ENCODE measurements at places on chromosomes 16 and 17.

GRCh38 chr17:70492368-70492767 lies 323.0 kb downstream of the KCNJ2 start:
- DNase-seq: no peak

DNA sequence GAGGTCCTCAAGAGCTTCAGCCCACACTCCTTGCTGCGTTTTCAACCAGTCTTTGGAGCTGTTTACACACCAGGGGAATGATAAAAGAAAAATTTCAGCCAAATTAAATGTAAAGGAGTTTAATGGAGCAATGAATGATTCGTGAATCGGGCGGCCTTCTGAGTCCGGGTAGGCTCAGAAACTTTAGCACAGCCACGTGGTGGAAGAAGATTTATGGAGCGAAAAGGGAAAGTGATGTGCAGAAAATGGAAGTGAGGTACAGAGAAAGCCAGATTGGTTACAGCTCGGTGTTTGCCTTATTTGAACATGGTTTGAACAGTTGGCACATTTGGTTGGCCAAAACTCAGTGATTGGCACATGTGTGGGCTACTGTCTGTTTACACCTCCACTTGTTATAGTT lies 305.4 kb downstream of the MAF start:
- DNase-seq: no peak

DNA sequence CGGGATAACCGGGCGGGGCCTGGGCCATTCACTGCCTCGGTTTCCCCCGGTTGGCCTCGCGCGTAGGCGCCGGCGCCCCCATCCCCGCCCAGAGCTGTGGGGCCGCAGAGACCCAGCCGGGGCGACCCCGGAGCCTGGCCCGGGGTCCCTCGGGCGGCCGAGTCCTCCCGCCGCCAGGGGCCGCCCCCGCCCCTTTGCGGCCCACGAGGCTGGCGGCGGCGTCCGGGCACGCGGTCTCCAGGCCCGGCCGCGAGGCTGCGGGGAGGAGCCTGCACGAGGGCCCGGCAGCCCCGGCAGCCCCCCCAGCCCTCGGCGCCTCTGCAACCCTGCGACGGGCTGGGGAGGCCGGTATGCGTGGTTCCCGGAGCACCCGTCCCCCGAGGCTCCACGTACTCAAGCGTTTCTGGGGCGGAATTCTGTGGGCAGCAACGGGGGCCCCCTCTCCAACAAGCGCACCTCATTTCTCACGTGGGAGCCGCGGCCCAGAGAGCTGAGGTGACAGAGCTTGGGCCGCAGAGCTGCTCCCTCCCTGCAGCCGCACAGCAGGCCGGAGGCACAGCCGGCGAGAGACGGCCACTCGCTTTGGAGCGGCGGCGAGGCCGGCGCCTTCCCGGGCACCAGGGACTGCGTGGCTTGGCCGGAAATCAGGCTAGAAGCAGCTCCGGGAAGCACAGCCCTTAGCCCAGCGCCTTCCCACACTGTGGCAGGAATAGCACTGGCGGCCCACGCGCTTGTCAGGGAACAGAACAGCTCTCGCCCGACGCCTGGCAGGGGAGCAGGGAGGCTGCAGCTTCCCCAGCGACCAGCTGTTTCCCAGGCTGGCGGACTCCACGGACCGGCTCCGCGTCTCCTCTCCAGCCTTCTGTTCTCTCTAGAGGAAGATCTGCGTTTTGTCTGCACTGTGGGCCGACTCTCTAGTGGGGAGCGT lies 867 bp upstream of the LIMD2 start:
- DNase-seq: peak; percentile 53

- no peak for DNase-seq
These were observed 66.9 kb upstream of the N4BP1 start for GRCh38 chr16:48676836-48677235.

DNA sequence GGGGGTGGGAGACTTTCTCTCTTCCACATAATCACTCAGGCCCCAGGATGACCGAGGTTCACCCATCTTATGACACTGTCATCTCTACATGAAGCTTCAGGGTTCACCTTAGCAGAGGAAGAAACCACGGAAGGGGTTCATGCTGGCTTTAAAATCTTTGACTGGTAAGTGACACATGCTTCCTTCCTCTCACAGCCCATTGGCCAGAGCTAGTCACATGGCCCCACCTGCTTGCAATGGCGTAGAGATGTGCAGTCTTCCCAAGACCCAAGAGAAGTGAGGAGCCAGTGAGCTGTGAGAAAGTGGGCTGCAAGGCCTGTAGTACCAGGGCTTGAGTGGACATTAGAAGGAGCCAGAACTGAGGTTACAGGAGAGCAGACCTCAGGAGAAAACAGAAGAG lies 180.3 kb downstream of the AXIN2 start:
- no peak for DNase-seq

DNA sequence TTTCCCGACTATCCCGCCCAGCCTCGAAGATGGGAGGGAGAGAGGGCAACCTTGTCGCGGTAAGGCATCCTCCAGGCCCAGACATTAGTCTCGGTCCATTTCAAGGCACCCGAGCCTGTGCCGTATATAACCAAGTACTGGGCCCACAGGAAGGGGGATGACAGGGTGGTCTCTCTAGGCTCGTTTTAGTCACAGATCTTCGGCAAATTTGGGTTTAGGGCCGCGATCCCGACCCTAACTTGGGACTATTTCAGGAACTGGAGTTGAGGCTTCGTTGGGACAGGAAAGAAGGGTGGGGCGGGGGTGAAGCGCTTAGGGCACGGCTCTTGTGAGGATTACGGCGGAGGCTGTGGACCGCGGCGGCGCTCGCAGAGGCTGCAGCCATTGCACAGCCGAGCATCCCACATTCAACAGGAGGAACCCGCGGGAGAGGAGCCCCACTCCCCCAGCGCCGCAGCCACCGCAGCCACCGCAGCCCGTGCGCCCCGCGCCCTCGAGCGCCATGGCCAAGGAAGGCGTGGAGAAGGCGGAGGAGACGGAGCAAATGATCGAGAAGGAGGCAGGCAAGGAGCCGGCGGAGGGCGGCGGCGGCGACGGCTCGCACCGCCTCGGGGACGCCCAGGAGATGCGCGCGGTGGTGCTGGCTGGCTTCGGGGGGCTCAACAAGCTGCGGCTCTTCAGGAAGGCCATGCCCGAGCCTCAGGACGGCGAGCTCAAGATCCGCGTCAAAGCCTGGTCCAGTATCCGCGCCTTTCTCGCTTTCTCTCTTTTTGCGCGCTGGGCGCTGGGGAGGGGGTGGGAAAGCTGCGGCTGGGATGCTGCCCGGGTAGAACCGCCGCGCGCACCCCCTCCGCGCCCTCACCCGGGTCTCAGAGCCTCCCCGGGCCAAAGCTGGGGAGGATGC lies at the start of gene VAT1L:
VAT1L (plus strand) TSS at position 384 of the 904 bp plus-strand sequence; CDS start at position 503, 119 bp downstream.
- no peak for DNase-seq

DNA sequence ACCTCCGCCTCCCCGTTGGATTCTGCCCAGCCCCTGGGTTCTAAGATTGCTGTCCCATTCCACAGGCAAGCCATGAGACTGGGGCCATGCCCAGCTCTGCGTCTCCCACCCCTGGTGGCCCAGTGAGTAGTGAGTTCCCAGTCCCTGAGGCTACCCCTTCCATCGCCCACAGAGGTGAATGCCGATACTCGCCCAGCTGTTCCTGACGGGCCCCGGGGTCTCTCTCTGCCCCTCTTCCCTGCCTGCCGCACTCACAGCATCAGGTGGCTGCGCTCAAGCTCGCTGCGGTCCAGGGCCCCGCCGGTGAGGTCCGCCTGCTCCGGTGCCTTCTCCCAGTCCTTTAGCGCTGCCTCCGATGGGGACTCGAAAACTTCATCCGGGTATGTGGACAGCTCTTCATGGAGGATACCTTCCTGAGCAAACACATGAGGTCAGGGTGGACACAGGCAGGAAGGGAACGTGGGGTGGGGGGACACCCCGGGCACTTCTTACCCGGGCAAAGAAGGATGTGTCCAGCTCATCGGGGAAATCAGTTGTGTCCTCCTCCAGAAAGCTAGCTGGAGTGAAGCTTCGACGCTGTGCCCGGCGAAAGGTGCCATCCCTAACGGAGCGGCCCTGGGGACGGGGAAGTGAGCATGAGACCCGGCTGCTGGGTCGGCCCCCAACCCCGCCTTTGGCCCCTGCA lies 8.8 kb downstream of the SNRNP25 start:
- DNase-seq: no peak

DNA sequence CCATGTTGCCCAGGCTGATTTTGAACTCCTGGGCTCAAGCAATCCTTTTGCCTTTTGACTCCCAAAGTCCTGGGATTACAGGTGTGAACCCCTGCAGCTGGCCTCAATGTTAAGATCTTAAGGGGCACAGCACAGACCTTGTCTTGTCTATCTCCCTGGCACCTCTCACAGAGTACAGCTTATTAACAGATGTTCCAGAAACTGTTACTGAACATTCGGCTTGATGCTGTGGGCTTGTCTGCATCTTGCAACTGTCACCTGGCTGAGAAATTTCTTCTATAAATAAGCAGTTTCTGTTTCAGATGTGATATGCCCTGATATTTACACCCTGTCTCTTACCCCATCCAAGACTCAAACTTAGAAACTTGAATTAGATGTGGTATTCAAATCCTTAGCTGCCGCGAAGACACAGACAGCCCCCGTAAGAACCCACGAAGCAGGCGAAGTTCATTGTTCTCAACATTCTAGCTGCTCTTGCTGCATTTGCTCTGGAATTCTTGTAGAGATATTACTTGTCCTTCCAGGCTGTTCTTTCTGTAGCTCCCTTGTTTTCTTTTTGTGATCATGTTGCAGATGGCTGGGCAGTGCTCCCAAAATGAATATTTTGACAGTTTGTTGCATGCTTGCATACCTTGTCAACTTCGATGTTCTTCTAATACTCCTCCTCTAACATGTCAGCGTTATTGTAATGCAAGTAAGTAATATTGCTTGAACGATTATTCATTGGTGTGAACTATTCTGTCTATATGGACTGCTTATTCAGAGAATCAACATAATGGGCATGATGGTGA lies at the start of gene TNFRSF17:
TNFRSF17 (plus strand) TSS at position 450 of the 791 bp plus-strand sequence; CDS start at position 565, 115 bp downstream.
- DNase-seq: no peak

GRCh38 chr17:48352630-48353029 lies 77.4 kb downstream of the SKAP1 start:
- no peak for DNase-seq

DNA sequence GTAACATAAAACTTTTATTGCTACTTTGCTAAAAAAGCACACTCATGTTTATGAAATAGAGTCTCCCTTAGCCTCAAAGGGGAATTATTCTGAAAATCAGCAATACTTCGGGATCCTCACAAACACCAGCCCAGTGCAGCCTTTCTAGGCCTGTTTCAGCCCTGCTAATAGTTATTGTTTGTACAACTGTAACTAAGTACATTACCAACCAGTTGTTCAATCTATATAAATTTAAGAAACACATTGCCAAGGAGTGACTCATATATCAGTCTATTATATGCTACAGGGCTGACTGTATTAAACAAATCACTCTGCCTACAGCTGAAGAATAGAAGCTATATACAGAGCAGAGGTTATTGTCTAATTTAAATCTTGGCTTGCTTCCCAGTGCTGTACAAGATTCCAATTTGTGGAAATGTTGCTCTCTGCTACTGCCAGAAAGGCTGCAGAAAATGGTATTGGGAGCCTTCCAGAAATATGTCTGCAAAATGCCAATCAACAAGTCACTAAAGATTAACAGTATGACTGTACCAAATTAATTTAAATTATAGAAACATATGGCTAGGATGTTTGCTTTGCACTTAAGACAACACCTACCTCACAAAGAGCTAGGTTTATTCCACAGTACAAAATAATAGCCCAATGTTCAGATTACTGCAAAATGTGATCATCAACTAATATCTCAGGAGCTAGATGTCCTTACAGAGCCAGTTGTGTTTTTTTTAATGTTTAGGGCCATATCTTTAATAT lies 49.7 kb downstream of the TOX3 start:
- no peak for DNase-seq

GRCh38 chr17:13755851-13756250 lies 154.1 kb upstream of the HS3ST3A1 start:
- DNase-seq: no peak

DNA sequence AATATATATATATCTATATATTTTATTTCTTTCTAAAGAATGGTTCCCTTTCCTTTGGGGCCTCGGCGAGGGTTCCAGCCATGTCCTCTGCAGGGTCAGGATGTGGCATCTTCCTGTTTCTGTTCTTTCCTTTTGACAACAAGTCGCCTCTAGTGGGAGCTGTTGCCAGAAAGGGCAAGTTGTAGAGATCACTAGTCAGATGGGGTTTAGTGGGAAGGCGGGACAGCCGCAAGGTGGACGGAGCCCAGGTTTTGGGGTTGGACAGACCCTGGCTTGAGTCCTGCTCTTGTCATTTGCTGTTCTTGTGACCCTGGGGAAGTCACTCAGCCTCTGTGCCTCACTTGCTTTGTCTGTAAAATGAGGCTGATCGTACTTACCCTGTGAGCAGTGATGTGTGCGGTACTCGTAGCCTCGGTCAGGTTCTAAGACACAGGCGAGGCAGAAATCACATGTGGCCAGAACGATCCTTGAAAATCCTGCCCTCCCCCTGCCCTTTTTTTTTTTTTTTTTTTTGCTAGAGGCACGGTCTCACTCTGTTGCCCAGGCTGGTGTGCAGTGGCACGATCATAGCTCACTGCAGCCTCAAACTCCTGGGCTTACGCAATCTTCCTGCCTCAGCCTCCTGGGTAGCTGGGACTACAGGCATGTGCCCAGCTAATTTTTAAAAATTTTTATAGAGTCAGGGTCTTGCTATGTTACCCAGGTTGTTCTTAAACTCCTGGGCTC lies 80.1 kb downstream of the ABCC6 start:
- no peak for DNase-seq

- no peak for DNase-seq
These were observed 19.4 kb upstream of the SSTR5 start for GRCh38 chr16:1053121-1053521.

- DNase-seq: no peak
These were observed 2.7 kb upstream of the PPM1D start for GRCh38 chr17:60597297-60597696.

DNA sequence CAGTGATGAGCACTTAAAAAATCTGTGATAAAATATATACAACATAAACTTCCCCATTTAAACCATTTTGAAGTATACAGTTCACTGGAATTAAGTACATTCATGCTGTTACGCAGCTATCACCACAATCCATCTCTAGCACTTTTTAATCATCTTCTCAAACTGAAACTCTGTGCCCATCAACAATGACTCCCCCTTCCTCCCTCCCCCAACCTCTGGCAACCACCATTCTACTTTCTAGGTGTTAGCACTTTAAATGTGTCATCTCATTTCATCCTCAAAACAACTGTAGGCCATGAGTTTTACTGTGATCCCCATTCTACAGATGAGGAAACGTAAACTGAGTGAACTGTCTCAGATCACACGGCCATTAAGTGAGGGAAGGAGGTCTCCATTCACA lies 13.8 kb upstream of the TMEM98 start:
- no peak for DNase-seq

GRCh38 chr17:36727577-36727976 lies 126.2 kb downstream of the MRM1 start:
- no peak for DNase-seq

DNA sequence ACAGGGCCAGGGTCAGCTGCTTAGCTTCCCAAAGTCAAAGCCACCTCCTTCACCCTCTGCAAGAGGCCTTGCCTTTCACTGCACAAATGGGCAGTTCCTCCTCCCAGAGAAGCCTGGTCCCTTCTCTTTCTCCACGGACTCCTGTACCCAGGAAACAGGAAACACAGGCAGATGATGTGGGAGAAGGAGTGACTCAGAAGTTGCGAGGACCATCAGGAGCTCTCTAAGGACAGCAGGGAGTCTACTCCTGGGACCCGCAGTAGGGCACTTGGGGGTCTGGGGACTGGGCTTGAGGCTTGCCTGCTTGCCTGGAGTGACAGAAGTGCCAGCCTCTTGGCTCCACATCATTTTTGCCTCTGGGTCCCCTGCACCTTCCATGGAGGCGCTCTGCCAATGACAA lies 47.4 kb upstream of the KSR1 start:
- no peak for DNase-seq

GRCh38 chr16:79715061-79715460 lies 114.5 kb upstream of the MAF start:
- DNase-seq: no peak

GRCh38 chr16:52473096-52473495 lies 73.8 kb downstream of the TOX3 start:
- DNase-seq: no peak

Measured in CD8-positive, alpha-beta memory T cell (primary cell).